ENCODE measurements at places on chromosomes 7 and 10. TPM values are rescaled to one million over a fixed set of nuclear protein-coding genes. Genes with fewer than 3 reads are reported as not detected.

GRCh38 chr10:66980246-66980815, 54.5 kb downstream of the LRRTM3 start:
- DNase-seq: no peak

DNA sequence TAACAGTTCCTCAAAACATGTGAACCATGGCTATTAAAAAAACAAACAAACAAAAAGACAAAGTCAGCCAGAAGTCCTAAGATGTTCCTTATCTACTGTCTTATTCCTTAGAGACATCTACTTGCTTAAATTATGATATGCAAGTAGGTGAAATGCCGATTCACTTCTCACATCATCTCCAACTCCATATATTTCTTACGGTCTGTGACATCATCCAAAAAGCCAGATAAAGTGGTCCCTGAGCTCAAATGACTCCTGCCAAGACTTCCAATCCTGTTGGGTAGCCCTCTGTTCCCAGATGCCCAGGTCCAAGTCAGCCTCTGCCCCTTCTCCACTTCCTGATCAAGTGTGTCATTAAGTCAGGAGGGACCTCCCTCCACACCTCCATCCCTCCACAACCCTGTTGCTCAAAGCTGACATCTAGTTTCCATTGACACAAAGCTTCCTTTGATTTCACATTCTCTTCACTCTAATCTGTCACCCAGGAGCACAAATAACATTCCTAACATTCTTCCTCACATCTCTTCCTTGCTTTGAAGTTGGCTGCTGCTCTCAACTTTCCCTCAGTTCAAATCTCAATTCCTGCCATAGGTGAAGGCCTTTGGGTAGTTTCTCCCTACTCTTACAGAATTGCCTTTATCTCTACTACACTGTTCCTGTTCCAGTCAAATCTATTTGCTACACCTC, 56.1 kb upstream of the PDLIM1 start:
- DNase-seq: no peak

DNA sequence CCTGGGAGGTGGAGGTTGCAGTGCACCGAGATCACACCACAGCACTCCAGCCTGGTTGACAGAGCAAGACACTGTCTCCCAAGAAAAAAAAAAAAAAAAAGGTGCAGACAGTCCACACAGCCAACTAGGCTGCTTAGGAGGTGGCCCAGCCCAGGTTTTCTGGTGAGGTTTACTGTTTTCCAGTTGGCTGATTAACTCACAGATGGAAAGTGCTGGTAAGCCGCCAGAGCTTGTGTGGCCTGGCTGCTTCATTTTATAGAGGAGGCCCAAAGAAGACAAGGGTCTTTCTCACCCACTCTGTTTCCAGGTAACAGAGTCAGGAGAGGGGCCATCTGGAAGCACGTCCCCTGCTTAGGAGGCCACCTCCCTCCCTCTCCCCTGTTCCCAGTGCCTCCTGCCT, 6.2 kb downstream of the RHBDD2 start:
- DNase-seq: no peak

GRCh38 chr10:60560451-60560850, 170.8 kb upstream of the ANK3 start:
- DNase-seq: no peak

NACAD gene
- total RNA-seq: 4.5 TPM

All from right cardiac atrium (tissue), 5 donors.